Fibroblast of skin of right biceps (primary cell): ENCODE measurements at places on chromosomes 6 and 20.
A peak's percentile ranks its signal among the peaks of the same experiment; 100 is the strongest.

- DNase-seq: no peak
Observed at GRCh38 chr6:135325624-135326424, 144.7 kb downstream of the MYB start.

- DNase-seq: peak; percentile 2
Observed at GRCh38 chr6:69343851-69344250, 453.0 kb downstream of the LMBRD1 start.

- no peak for DNase-seq
Observed at GRCh38 chr6:70849348-70850069, 107.4 kb downstream of the B3GAT2 start.

DNA sequence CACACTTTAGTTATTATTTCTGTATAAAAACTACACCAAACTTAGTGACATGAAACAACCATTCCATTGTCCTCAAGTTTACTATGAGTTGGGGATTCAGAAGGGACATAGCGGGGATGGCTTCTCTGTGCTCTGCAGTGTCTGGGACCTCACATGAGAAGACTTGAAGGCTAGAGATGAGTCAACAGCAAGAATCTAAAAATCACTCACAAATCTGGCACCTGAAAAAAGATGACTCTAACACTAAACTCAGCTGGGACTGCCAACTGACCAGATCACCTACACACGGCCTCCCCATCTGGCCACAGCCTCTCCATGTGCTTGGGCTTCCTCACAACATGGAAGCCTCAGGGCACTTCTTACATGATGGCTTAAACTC, 63.0 kb upstream of the EYA2 start:
- DNase-seq: no peak

DNA sequence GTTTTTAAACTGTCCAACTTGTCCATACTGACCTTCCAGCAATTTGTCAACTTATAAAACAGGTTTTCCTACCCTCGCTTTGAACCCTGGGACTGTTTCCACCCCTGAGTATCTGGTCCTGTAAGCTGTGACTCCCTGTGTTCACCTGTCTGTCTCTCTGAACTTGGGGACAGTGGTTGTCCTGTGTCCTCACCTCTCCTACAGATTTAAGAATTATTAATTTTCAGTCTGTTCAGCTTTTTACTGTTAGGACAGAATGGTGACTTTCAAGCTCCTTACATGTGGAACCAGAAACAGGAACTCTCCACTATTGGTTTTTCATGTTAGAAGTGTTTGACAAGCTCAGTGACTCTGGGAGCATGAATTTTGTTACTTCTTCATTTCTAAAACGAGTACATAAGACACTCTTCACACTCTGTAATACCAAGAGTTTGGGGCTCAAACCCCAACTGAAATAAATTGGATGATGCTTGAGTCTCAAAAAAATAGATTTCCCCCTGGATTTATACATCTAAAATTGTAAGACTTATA, 713.9 kb downstream of the COL12A1 start:
- DNase-seq: no peak

GRCh38 chr6:114534813-114535212, 192.0 kb upstream of the HS3ST5 start:
- no peak for DNase-seq

DNA sequence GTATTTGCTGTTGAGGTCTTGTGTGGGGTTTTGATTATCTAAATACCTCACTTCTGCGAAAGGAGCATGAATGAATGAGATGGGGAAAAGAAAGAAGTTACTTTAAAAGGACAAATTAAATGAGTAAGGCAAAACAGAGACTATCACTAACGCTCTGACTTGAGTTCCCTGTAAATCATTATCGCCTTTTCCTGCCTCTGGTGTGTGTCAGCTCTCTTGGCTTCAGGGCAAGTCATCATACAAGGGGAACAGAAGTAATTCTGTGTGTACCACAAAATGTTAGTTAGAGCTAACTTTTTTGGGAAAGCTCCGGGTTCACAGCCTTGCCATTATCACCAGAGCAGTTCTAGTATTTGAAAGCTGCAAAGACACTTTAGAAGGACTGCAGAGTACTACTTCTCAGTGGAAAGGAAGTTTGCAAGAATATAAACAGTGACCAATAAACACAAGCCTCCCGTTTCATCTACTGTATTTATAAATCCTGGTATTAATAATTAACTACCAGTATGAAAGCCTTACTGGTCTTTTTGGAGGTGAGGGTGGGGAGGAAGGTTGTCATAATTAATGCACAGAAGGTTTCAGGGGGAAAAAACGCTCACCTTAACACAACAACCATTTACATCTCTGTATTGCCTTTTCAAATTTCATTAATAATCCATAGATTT, 1.2 kb downstream of the DZANK1 start:
- no peak for DNase-seq

DNA sequence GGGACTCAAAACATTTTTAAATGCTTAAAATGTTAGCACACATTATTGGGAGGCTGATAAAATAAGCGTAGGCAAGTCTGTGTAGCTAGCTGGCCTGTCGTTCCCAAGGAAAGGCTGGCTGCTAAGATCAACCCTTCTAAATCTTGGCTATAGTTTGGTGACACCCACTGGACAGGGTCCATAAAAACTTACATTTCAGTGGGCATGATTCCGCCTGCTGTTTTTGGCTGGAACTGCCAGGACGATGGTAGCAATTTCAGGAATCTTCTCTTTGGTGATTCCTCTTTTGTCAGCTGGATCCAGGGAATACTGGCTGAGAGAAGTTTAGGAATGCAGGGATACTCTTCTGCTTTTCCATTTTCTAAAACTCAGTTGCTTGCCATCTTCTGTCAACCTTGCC, 162.2 kb downstream of the NKAIN2 start:
- peak; percentile 12 for DNase-seq

DNA sequence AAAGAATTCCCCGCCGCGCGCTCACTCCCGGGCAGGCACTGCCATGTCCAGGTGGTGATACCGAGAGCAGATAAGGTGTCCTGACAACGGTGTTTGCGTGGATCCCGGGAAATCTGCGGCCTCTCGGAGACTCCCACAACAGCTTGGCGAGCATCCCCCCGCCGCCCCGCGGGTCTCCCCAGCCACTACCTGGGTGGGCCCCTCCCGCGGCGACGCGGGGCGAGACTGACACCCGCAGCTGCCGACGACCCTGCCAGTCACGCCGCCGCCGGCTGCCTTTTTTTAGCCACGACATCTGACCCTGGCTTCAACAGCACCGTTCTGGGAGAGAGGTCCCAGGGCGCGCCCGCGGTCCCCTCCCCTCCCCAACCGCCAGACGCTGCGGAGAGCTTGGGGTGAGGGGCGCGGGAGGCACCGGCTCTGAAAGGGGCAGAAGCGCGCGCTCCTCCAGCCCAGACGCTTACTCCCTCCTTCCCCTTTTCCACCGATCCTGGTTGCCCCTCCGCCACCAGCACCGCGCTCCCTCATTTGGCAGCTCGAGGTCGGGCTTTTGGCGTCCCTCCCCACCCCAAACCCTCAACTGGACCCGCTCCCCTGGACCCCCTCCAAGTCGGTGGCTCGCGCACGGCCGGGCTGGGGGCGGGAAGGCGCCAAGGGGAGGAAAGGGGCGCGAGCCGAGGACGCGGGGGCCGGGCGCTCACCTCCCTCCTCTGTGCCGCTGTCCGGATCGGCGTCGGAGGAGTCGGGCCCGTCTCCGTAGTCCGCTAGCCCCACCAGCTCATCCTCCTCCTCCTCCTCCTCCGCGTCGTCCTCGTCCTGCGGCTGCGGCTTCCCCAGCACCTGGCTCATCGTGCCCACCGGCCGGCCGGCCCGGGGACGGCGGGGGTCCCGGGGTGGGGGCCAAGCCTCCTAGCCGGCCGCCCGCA, 665 bp downstream of the RRAGD start:
- DNase-seq: no peak

- no peak for DNase-seq
Observed at GRCh38 chr6:116695401-116695800, 14.4 kb downstream of the KPNA5 start.

DNA sequence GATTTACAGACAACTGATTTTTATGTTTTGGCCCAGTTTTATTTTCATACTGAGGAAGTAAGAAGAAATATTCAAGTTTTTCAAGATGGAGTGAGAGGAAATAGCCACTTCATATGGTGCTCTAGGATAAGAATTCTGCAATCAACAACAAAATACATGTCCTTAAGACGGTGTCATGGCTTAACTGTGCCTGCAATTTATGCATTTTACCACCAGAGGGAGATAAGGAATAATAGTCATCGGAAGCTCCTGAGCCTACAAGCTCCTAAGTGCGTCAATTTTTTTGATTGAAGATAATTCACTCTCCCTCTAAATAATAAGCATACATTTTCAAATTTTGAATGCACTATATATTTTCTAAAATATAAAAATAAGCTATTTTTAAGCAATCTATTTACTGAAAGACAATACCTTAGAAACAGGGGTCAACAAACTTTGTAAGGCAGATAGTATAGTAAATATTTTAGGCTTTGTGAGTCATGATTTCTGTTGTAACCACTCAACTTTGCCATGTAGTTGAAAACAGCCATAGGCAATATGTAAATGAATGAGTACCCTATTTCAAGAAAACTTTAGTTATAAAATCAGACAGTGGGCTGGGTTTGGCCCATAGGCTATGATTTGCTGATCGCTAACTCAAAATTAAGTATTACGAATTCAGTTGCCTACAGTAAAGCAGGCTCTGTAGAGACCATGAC, 230.9 kb upstream of the DTNBP1 start:
- DNase-seq: peak; percentile 42

GRCh38 chr6:39300739-39301138, 13.5 kb downstream of the KCNK17 start:
- no peak for DNase-seq

GRCh38 chr20:7841971-7842310, 98.3 kb downstream of the HAO1 start:
- DNase-seq: peak; percentile 86

DNA sequence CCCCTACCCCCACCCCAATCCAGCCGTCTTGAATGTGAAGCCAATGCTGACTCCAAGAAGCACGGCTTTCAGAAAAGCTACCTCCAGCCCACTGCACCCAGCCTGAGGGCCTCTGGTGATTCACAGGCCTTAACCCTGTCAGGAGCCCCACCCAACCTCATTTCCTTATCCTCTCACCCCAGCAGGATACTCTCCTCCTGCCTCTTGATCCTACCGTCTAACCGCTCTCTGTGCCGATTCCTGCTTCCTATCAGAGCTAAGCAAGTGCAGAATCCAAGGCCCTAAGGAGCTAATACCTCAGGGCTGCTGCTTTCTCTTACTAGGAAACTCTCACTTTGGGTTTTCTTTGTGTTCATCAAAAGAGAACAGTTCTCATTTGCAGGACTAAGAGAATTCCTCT, 47.2 kb downstream of the TRERF1 start:
- peak; percentile 76 for DNase-seq

- DNase-seq: no peak
Observed at GRCh38 chr20:22387452-22387851, 196.9 kb downstream of the FOXA2 start.

DNA sequence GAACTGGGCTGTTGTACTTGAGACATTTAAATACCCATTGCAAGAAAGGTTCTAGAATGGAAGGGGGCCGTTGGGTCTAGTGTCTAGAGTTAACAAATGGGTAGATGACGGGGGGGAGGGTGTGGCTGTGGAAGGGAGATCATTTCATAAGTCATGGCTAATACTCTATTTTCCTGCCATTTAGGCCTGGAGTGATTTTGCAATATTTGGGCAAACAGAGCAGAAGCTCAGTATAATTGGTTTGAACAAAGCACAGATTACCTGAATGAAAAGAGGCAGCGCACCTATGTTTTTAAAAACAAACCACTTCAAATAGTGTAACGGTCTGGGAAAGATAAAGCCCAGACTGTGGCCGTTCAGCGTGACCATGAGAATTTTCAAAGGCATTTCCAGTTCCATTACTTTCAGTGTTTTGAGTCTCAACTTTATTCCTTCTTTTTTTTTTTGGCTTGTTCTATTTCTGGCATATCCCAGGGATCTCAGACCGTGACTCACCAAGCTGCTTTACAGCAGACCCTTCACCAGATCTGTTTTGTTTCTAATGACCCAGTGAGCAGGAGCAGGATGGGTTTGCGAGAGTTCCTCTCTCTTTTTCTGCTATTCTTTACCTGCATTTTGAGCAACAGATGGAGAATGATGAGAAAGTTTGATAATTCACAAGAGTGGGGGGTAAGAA, 73.7 kb downstream of the LYRM2 start:
- peak; percentile 10 for DNase-seq

GRCh38 chr6:33966536-33966935, 162.7 kb upstream of the MLN start:
- no peak for DNase-seq

GRCh38 chr6:147776631-147777213, 268.2 kb downstream of the SAMD5 start:
- no peak for DNase-seq

DNA sequence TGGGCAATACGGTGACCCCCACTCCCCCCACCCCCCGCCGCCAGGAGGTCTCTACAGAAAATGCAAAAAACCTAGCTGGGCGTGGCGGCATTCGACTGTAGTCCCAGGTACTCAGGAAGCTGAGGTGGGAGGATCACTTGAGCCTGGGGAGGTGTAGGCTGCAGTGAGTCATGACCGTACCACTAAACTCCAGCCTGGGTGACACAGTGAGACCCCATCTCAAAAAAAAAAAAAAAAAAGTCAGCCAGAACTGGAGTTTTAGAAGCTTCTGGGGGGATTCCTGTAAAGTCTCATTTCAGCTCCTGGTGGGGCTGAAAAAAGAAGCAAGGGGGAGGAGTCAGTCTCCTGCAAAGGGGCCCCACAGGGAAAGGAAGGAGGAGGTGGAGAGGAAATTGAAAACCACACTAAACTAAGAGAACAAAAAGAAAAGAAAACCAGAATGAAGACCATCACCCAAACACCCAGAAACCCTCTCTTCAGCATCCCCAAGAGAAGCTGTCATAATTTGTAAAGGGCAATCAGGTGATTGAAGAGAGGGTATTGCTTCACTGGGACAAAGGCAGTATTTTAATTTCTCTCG, 50.4 kb downstream of the NOL4L start:
- no peak for DNase-seq

GRCh38 chr20:48815537-48815936, 12.3 kb downstream of the PREX1 start:
- no peak for DNase-seq

GRCh38 chr20:34558320-34559218, at the start of gene MAP1LC3A:
TSS of gene MAP1LC3A (plus strand) at chr20:34558718. CDS start at chr20:34558869, 151 bp downstream.
- DNase-seq: peak; percentile 98

- DNase-seq: no peak
Observed at GRCh38 chr6:3835785-3836184, 13.4 kb upstream of the FAM50B start.

DNA sequence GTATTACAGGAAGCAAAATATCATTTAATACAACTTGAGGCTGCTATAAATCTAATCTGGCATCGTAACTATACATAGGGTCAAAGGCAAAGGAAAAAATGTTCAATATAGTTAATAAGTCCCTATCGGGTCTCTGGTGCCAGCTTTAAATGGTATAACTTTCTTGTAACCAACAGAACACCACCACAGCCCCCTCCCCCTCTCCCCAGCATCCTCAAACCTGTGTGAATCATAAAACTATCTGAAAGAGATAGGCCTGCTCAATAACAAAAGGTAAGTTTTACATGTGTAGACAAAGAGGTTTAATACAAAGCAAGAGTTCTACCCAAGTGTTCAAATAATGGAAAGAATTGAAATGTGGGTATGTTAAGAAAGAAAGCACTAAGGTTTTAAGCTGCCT, 12.2 kb downstream of the SMLR1 start:
- DNase-seq: no peak

GRCh38 chr20:46010491-46011391, 2.0 kb downstream of the MMP9 start:
- no peak for DNase-seq

- DNase-seq: no peak
Observed at GRCh38 chr20:6277661-6278240, 154.9 kb upstream of the FERMT1 start.

- DNase-seq: no peak
Observed at GRCh38 chr6:94414041-94414440, 994.7 kb upstream of the EPHA7 start.

GRCh38 chr20:15760001-15760621, 813.1 kb downstream of the KIF16B start:
- no peak for DNase-seq
